ENCODE measurements at places on chromosomes 3 and 15.

GRCh38 chr3:191644291-191644690, 183.3 kb downstream of the PYDC2 start:
- DNase-seq: no peak

GRCh38 chr3:104514776-104515175, 851.9 kb upstream of the ALCAM start:
- no peak for DNase-seq

DNA sequence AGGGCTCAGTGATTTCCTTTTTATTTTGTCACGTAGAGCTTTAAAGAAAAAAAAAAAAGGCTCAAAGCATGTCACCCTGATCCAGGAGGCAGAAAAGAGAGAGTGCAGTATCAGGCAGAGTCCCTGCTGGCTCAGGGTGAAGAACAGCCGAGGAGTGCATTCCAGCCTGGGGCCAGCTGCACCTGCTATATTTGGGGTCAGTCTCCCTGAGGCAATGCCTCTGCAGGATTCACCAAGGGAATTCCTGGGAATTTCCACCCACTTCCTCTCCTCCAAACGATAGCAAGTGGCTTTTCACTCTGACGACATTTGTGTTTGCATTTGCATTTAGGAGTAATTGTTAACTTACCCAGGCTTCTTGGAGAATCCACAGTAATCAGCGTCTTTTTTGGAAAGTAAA, 202.9 kb upstream of the CTNNB1 start:
- no peak for DNase-seq

DNA sequence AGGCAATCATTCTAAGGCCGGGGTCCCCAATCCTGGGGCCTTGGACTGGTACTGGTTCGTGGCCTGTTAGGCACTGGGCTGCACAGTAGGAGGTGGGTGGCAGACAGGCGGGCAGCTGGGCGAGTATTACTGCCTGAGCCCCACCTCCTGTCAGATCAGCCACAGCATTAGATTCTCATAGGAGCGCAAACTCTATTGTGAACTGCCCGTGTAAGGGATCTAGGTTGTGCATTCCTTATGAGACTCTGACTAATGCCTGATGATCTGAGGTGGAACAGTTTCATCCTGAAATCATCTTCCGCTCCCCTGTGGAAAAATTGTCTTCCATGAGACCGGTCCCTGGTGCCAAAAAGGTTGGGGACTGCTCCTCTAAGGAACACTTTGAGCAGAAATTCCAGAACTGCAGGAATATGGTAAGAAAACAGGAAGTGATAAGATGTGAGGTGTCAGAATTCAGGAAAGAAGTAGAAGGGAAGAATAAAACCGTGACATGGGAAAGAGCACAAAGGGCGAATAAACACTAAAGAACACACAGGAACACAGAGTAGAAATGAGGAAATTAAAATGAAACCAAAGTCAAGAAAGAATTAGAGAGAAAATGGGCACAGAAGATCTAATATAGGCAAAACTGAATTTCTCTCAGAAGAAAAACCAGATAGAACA, 57.6 kb downstream of the PDCD6IP start:
- DNase-seq: no peak

- no peak for DNase-seq
Observed at GRCh38 chr3:166829896-166830295, 550.2 kb downstream of the ZBBX start.

- DNase-seq: no peak
Observed at GRCh38 chr3:54056521-54056920, 65.8 kb upstream of the CACNA2D3 start.

- no peak for DNase-seq
Observed at GRCh38 chr15:81301815-81302399, 22.0 kb downstream of the STARD5 start.

DNA sequence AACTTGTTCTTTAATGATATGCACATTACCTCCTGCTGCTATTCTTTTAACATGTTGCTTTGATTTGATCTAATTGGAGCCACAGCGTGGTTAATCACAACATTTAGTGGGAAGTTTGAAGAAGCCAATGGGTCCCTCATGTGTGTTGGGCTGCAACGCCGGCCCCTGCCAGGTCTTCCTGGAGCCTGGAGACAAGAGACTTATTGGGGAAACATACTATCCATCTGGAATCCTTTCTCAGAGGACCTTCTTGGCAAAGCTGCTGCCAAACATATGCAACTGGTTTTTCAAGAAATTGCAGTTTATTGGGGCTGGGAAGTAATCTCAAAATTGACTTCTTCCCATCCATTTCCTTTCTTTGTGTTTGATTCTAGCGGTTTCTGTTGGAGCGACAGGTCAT, 396.3 kb upstream of the PROK2 start:
- no peak for DNase-seq

DNA sequence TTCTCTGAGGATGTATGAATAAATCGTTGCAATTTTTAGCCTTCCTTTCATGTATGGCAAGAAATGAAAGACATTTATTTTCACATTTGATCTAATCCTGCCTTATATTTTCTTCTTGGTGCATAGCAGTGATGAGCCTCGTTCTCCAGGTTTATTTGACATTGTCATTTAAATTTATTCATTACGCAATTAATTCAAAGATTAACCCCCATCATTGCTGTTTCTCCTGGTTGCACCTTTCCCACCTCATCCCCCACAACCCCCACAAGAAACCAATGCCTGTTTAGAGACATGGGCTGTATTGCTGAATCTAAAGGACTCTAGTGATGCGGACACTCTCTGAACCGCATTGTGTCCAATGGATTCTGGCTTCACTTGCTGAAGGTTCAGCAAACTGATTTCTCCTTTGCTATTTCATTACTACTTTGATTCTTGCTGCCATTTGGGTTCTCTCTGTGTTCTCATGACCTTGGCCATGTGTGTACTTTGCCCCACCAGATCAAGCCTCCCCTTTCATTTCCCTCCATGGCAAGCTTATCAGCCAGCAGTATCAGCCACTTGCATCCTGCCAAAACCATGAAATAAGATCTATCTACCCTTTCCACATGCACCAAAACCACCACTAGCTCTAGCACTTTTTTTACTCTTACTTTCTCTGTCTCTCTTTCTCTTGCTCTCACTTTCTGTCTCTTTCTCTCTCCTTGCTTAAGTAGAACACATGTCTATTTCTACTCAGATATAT, 382.7 kb downstream of the GBE1 start:
- no peak for DNase-seq

GRCh38 chr15:30954674-30955073, 36.8 kb downstream of the MTMR10 start:
- no peak for DNase-seq

DNA sequence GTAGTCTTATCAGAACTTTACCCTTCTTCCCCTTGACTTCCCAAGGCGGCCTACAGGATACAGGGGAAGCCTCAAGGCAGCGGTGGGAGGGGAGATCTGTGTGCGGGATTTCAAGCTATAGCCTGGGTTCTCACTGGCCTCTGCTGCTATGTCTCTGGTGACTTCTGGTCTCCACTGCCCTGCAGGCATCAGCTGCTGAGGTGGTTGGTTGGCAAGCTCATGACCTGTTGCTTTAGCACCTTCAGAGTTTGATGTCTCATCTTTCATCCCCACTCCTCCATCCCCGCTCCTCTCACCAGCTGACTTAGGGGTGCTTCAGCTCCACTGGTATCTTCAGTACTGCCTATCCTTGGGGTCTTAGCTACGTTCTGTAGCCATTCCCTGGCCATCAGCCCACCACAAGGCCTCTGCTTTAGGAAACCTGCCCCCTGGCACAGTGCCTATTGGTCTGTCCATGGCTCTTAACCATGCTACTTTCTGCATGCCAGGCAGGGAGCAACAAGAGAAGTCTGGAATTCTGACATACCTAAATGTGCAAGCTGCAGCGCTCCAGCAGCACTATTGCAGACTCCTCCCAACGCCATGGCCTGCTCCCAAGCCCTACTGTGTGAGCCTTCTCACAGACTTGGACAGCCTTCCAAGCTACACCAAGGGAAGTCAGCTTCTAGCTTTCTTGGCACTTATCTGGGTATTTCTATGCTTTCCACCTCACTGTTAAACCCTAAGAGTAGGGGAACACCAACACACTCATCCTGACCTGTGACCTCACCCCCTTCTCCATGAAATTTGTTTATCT, 1.8 kb upstream of the YEATS2 start:
- no peak for DNase-seq

GRCh38 chr3:29889215-29889614, 608.3 kb downstream of the RBMS3 start:
- DNase-seq: no peak
